ENCODE measurements at places on chromosomes 1 and 21. TPM values are rescaled to one million over a fixed set of nuclear protein-coding genes. Genes with fewer than 3 reads are reported as not detected.

GRCh38 chr1:11505591-11506538, 26.9 kb downstream of the DISP3 start:
- no peaks in the 10 kb centered on the region for H3K4me1 ChIP-seq
- H3K4me3 ChIP-seq, result no peak overlapping the region
- H3K27ac ChIP-seq, result no peak overlapping the region
- H3K36me3 ChIP-seq, result peaks cover 18% of the 10 kb centered on the region

DNA sequence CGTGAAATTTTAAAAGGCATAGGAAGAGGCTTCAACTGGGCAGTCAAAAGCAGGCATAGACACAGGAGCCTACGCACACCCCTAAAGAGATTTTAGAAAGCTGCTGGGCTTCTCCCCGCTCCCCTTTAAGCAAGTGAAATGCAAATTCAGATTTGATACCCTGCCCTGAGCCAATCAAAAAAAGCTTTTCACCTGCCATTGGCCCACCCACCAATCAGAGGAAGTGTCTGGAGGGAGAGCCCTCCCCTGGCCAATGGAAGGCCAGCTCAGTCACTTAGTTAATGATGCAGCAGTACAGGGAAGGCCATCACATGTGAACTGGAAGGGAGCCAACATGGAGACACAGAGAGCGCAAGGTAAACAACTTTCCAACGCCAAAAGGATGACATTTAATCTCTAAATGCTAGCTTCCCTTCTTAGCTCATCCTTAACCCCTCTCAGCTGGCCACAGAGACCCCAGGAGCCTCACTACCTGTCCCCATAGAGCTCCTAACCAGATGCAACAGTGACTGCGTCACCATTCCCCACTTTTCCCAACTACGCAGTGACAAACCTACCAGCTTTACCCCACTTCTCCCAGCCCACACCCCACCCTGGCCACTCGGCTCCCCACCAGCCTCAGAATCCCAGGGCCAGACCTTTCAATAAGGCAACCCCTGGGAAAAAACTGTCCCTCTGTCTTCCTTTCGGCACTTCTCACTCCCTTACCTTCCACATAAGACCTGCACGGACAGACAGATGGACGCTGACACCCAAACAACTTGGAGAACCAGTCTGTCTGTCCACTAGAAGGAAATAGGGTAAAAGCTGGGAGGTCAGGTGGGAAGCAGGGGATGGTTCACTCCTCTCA, 71.0 kb downstream of the CD46 start:
- DNase-seq, result peak; percentile 53
- H3K36me3 ChIP-seq, result no peaks in the 10 kb centered on the region
- H3K27ac ChIP-seq, result no peak overlapping the region
- H3K4me1 ChIP-seq, result no peaks in the 10 kb centered on the region
- H3K4me3 ChIP-seq, result no peak overlapping the region

DNA sequence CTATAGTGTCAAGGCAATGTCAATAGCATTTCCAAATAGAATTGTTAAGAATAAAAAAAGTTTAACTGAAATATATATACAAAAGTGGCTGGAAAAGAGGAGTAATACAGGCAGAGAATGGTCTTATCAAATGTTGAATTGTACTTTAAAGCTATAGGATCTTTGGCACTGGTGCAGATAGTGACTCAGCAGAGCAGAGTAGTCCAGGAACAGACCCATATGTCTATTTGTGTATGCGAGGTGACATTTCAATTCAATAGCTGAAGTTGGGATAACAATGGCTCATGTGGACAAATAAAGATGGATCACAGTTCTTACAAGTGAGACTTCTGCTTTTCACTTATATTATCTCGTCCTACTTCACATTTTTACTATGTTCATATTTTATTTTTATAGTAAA, 543.0 kb upstream of the B3GALT2 start:
- H3K4me1 ChIP-seq, result no peaks in the 10 kb centered on the region
- H3K27ac ChIP-seq, result no peak overlapping the region
- peaks cover 56% of the 10 kb centered on the region for H3K27me3 ChIP-seq
- H3K4me3 ChIP-seq, result no peak overlapping the region

DNA sequence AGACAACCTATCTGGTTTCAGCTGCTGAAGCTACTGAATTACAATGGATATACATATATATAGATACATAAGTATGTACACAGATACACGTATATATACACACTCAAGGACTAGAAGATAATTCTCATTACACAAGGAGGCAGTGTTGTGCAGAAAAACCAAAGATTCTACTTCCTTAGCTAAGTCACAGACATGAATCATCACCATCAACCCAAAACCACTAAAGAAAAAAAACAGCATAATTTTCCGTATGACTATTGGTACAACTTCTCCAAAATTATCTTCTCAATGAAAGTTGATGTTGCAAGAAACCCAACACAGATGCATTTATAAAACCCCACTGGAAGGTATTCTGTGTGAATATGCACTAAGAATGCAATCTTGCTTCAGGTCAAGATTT, 36.8 kb upstream of the RPF1 start:
- DNase-seq, result peak; percentile 7
- H3K36me3 ChIP-seq, result no peaks in the 10 kb centered on the region
- H3K4me3 ChIP-seq, result no peak overlapping the region
- H3K27me3 ChIP-seq, result no peaks in the 10 kb centered on the region
- H3K27ac ChIP-seq, result no peak overlapping the region

PCSK9 gene
- 275 TPM for total RNA-seq

DNA sequence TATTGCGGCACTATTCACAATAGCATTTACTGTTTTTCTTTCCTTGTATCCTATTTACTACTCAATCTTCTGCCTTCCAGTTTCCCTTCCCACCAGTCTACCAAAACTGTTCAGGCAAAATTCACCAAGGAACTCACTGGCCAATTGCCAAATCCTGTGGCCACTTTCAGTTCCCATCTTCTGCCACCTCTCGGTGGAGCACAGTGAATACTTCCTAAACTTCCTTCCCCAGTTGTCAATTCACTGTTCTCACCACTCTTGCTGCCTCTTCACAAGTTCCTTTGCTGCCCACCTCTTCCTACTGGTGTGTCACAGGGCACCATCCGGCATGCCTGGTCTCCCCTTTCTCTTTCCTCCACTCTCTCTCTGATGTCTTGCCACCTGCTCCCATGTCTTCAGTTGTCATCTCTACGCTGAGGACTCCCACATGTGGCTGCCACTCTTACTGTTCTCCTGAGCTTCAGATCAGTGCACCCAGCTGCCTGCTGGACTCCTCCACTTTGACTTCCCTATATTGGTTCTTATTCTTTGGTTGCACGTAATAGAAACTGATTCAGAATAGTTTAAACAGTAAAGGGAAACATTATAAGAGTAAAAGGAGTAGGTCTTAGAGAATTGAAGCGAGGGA, 114.4 kb downstream of the PIK3R3 start:
- DNase-seq, result no peak
- 0 out of 2 replicates have a peak, but pooled peaks cover 2% of the 10 kb centered on the region for H3K4me1 ChIP-seq

DNA sequence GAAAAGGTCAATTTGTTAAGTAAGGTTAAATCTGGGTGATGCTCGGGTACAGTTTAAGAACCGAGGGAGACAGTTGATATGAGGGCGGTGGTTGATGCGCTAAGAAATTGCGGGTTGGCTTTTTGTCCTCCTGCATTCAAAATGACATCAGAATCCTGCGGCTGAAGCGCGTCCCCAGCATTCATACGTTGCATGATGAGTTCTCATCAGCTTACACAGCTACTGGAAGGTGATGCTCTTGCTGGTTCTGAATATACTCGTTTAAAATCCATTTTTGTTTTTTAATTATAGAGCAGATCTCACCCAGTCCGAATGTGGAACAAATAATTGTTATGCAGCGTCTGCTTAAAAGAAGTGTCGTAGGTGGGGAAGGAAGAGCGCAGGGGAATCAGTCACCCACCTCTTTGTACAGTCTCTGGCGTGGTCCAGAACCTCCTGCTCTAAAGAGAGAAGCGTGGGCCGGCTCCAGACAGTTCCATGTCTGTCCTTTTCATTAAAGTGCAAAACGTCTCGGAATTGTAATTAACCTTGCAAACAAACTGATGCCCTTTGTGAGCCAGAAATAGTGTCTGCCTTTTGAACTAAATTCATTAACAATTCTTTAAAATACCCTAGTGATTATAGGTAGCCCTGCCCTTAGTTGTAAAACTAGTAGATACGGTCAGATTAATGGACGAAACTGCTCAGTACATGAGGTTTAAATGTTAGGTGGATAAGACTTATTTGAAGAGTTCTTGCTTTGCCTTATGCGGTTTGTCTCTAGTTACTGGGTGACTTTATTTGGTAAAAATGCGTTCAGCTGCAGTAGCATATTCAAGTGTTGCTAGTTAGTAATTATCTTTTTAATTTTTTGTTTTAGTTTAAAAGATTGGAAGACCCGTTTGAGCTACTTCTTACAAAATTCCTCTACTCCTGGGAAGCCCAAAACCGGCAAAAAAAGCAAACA, 741 bp downstream of the RGS2 start:
- no peak overlapping the region for H3K27ac ChIP-seq
- H3K27me3 ChIP-seq, result peaks cover 13% of the 10 kb centered on the region
- H3K36me3 ChIP-seq, result peaks cover 9% of the 10 kb centered on the region
- H3K4me3 ChIP-seq, result peak overlapping the region; percentile 93
- peak; percentile 60 for DNase-seq
- peaks cover 15% of the 10 kb centered on the region for H3K4me1 ChIP-seq

GRCh38 chr21:21290751-21291150, 292.5 kb downstream of the NCAM2 start:
- no peaks in the 10 kb centered on the region for H3K36me3 ChIP-seq
- H3K27ac ChIP-seq, result no peak overlapping the region
- no peak overlapping the region for H3K4me3 ChIP-seq

DNA sequence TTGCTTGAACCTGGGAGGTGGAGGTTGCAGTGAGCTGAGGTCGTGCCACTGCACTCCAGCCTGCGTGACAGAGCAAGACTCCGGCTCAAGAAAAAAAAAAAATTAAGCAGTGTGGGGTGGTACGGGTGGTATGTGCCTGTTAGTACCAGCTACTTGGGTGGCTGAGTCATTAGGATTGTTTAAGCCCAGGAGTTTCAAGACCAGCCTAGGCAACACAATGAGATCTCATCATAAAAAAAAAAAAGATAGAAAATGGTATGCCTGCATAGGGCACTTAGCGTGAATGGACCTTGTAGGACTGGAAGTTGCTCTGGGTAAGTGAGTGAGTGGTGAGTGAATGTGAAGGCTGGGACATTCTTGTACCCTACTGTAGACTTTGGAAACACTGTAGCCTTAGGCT, 37.0 kb downstream of the TBCE start:
- H3K36me3 ChIP-seq, result no peaks in the 10 kb centered on the region
- H3K4me1 ChIP-seq, result peaks cover 3% of the 10 kb centered on the region
- DNase-seq, result no peak
- H3K27ac ChIP-seq, result peak overlapping the region; percentile 66
- H3K27me3 ChIP-seq, result no peaks in the 10 kb centered on the region
- no peak overlapping the region for H3K4me3 ChIP-seq

FCGR1A gene
- total RNA-seq, result not detected

ELAPOR1 gene
- 2.1 TPM for total RNA-seq

ALX3 gene
- total RNA-seq, result not detected

DNA sequence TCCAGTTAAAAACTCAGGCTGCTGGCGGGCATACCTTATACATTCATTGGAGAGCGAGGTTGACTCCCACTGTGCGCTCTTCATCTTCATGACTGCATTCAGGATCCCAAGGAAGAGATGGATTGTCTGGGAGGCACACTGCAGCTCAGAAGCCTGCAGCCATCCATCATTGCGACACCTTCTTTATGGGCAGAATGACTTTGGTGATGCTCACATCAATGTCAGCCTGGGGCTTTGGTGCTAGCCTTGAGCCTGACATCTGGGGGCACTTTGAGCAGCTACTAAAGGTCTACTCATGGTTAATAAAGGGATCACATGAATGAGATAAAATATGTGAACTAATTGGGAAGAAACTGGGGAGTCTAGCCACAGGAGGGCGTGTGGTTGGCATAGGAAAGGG, 229.3 kb downstream of the PRDM2 start:
- no peak overlapping the region for H3K4me3 ChIP-seq
- no peak overlapping the region for H3K27ac ChIP-seq
- no peak for DNase-seq
- no peaks in the 10 kb centered on the region for H3K36me3 ChIP-seq
- no peaks in the 10 kb centered on the region for H3K27me3 ChIP-seq

GRCh38 chr1:233094691-233095090, 144.3 kb downstream of the NTPCR start:
- H3K36me3 ChIP-seq, result peaks cover 24% of the 10 kb centered on the region
- no peak for DNase-seq
- no peak overlapping the region for H3K27ac ChIP-seq
- no peak overlapping the region for H3K4me3 ChIP-seq
- no peaks in the 10 kb centered on the region for H3K4me1 ChIP-seq

ABCG1 gene
- total RNA-seq, result 7.3 TPM

DNA sequence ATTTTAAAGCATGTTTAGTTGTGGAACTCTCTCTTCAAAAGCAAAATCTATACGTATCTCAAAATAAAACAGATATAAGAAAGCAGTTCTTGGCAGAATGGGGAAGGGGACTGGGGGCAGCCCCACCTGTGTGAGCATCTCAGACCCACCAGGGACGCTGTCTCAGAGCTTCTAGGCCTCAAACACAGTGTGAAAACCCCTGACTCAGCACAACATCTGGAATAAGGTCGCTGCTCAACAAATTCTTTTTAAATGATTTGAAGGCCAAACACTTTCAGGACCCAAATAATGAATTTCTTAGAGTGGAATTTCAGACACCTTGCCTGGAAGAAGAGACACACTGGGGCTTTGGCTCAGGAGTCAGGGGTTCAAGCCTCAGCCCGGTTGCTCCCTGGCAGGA, 27.1 kb upstream of the GRHL3 start:
- H3K4me3 ChIP-seq, result no peak overlapping the region
- H3K27me3 ChIP-seq, result no peaks in the 10 kb centered on the region
- no peak for DNase-seq
- H3K4me1 ChIP-seq, result peaks cover 25% of the 10 kb centered on the region

All from GM23338 (cell line).